ENCODE measurements at places on chromosomes 16 and 17.

- DNase-seq: no peak
Measured at GRCh38 chr17:44546671-44547606, 10.3 kb upstream of the FZD2 start.

DNA sequence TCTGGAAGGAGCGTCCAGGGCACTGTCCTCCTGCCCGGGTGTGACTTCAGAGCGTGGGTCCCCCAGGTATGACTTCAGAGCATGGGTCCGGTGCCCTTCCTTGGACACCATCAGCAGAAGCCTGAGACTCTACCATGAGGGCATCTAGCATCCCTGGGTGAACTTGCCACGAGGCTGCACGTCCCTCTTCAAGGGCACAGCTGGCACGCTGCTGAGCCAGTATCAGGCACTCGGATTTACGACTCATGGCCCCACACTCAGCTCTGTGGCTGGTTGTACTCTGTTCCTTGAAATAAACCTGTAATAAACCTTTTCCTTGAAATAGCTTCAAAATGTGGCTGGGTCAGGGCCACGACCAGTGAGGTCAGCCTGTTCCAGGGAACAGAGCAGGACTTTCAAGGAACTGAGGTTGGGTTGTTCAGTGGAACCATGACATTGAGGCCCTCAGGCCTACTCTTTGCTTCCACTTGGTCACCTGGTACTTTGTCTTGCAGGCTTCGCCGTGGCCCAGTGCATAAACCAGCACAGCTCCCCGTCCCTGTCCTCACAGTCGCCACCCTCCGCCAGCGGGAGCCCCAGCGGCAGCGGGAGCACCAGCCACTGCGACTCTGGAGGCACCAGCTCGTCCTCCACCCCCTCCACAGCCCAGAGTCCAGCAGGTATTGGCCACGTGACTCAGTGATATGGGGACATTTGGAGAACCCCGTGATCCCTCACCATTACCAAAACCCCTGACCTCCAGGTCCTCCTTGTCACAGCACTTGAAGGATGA is 89.9 kb downstream of the SOCS1 start:
- DNase-seq: no peak

GRCh38 chr16:12613131-12613991 is 190.3 kb downstream of the CPPED1 start:
- DNase-seq: no peak

GRCh38 chr17:3963237-3964201 is 718 bp downstream of the ATP2A3 start:
- no peak for DNase-seq

DNA sequence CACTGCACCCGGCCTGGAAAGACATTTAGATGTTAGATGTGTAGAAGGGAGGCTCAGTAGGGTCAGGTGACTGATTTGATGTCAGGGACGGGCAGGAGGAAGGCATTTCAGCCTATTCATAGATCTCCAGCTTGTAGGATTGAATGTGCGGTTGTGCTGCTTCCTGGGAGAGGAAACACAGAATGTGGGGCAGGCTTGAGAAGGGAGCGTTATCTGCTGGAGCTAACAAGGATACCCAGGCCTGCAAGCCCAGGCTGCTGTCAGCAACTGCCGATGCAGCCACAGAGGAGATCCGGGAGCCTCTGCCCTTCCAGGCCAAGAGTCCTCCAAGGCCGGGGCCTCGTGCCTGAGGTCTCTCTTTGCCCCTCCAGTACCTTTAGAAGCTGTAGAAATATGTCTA is 205.6 kb downstream of the SPECC1 start:
- DNase-seq: no peak

GRCh38 chr16:86044241-86044671 is 145.3 kb downstream of the IRF8 start:
- DNase-seq: peak; percentile 93

- DNase-seq: no peak
Measured at GRCh38 chr17:78672005-78672404, 94.8 kb upstream of the DNAH17 start.

GRCh38 chr17:83050651-83051395 is 28.6 kb upstream of the METRNL start:
- no peak for DNase-seq

- peak; percentile 51 for DNase-seq
Measured at GRCh38 chr17:68777243-68777855, 176.2 kb upstream of the FAM20A start.
